ENCODE measurements at places on chromosomes 2 and 18.
A peak's percentile ranks its signal among the peaks of the same experiment; 100 is the strongest.

GRCh38 chr2:38598991-38599295 is 3.8 kb downstream of the HNRNPLL start:
- no peak for DNase-seq

DNA sequence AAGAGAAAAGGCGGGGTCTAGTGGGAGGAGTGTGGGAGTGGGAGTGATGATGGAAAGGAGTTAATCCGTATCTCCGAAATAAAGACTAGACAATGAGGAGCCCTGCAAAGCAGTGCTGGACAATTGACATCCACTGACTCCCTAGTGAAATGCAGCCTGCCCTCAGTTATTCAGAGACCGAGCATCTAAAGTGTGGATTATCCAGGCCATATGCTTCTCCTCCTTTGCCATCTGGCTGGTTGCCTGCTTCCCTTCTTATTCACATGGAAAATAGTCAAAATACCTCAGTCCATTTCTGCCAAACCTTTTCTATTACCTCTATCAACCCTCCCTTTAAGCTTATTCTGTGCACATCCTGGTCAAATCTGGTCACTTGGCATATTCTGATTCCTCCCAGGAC is 288.8 kb upstream of the SIX3 start:
- DNase-seq: no peak

GRCh38 chr18:58863539-58864145 is 1.0 kb upstream of the ZNF532 start:
- peak; percentile 15 for DNase-seq

GRCh38 chr2:1731963-1732768 is 12.1 kb downstream of the PXDN start:
- no peak for DNase-seq

DNA sequence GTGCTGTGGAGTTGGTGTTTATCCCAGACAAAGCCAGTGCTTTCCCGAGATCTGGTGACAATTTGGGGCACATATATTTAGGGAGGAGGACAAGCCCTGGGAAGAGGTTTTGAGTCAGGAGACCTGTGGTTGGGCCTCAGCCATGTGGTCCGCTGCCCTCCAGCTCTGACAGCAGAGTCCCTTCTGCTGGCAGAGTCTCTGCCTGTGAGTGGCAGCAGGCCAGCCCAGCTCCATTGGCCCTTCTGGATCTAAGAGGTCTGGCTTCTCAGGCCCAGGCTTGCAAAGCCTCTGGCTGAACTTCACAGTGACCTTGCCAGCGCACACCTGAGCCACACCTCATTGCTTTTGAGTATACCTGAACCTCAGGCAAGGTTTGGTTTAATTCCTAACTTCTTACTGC is 115.3 kb downstream of the BCL2L11 start:
- DNase-seq: no peak

- no peak for DNase-seq
Observed at GRCh38 chr18:13538630-13539029, 187.7 kb downstream of the FAM210A start.

Measured in central memory CD4-positive, alpha-beta T cell (primary cell).